ENCODE measurements at places on chromosomes 4 and X. TPM values are rescaled to one million over a fixed set of nuclear protein-coding genes. Genes with fewer than 3 reads are reported as not detected.

Gene FAM13A
- total RNA-seq: 14.1 TPM

Gene PFKFB1
- 0.45 TPM for total RNA-seq

Gene PRSS12
- 30.3 TPM for total RNA-seq

Gene FAAH2
- not detected for total RNA-seq

Gene DRD5
- total RNA-seq: not detected

Gene CORIN
- total RNA-seq: 2.4 TPM

Gene RPA4
- total RNA-seq: under 0.01 TPM

Gene GPR82
- not detected for total RNA-seq

Gene HELT
- total RNA-seq: not detected

Gene HMX1
- total RNA-seq: not detected

Gene FUNDC1
- total RNA-seq: 14.1 TPM

Gene PPP2R2C
- total RNA-seq: 0.15 TPM

Gene F8A1
- total RNA-seq: 2.4 TPM

Gene STPG2
- total RNA-seq: not detected

Gene TMLHE
- total RNA-seq: 9.9 TPM

Gene RPGR
- 4.5 TPM for total RNA-seq

Gene CT45A8
- total RNA-seq: not detected

Gene SMIM31
- not detected for total RNA-seq

Gene UGT2B15
- total RNA-seq: not detected

Gene IGSF1
- total RNA-seq: under 0.01 TPM

Gene SSX3
- not detected for total RNA-seq

Gene CLCN4
- total RNA-seq: 2.9 TPM

Gene KDR
- 0.74 TPM for total RNA-seq

Gene TCEAL6
- not detected for total RNA-seq

Gene RHOXF2B
- not detected for total RNA-seq

Data from bronchus fibroblast of lung (primary cell).